ENCODE measurements at places on chromosomes 2 and 18.

- DNase-seq: no peak
Observed at GRCh38 chr18:23541349-23542093, 38.2 kb downstream of the RMC1 start.

- no peak for DNase-seq
Observed at GRCh38 chr2:145379934-145380333, 860.0 kb upstream of the ZEB2 start.

DNA sequence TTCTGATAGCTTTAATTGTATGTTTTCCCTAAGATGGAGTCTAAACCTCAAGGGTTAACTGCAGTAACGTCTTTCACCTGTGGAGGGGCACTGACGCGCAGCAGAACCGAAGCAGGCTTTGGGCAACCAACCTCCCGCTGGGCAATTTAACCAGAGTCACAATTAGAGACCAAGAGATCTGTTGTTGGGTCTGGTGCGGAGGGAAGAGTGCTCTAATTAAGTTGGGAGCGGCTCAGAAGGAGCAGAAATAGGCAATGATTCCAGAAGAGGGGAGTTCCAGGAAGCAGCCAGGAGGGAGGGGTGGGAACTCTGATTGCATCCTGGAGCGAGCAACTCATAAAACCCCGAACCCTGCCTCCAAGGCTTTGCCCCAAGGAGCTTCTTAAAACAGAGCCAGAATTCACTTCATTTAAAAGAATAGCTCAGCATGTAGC, 245.8 kb downstream of the PAX3 start:
- no peak for DNase-seq

DNA sequence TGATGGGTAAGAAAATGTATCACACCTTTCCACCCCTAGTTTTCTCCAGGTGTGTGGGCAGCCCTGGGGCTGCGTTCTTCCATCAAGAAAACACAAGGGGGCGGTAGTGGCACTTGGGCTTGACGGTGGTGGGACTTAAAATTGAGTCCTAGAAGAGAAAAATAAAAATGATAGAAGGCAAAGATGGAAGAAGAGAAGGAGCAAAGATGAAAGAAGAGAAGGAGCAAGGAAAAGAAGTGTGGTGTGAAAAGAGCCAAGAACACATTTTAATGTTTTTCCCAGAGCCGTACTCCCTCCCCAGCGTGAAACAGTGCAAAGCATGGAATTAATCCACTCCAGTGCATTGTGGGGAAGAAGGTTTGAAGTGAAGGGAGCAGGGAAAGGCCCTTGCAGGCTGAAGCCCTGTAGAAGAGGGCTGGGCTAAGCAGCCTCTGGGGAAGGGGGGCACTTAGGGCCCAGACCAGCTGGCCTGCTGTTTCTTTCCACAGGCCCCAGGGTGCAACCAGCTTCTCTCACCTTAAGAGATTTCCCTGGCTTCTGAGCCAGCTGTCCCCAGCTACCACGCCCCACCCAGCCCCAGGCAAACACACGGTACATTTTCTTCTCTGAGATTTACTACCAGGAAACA, 256.8 kb downstream of the RNF152 start:
- DNase-seq: peak; percentile 13

DNA sequence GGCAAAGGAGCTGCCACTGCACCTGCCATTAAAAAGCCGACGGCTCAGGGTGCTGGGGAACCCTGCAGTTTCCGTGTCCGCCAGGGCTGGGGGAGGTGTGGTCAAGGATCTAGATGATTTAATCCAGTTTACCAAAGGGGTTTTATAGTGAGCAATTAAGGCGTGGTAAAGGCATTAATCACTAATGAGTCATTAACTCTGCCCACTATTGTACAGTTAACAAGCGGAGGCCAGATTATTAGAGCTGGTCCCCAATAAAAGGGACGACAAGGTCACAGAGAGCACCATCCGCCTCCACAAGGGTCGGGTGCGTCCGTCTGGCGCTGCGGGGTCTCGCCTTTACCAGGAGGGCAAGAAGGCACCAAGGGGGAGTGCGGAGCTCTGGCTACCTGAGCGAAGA, 9.6 kb downstream of the RAX start:
- no peak for DNase-seq

- no peak for DNase-seq
Observed at GRCh38 chr2:174331595-174332216, 3.0 kb upstream of the SP9 start.

DNA sequence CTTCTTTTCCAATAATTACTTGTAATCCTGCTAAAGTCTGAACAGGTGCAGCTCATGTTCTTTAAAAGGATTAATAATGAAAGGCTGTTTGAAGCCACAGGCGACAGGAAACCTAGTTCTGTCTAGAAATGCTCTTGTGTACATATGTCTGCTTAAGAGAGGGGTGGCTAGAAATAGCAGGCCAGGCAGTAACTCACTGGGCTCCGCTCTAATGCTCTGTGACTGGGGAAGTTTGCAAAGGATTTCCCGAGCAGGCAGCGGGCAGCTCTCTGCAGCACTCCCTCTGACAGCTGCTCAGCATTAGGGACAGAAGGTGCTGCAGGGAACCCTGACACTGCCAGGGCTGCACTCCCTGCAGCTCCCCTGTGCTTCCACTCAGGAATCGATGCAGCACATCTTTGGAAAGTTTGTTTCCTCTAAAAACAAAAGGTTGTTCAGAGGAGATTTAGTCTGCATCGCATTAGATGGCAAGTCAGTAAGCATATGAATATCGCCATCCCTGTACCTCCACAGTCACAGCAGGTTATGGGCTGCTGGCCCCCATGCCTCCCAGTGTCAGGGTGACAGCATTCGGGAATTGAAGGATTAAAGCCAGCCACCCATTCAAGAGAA, 33.1 kb upstream of the TTC39C start:
- no peak for DNase-seq

DNA sequence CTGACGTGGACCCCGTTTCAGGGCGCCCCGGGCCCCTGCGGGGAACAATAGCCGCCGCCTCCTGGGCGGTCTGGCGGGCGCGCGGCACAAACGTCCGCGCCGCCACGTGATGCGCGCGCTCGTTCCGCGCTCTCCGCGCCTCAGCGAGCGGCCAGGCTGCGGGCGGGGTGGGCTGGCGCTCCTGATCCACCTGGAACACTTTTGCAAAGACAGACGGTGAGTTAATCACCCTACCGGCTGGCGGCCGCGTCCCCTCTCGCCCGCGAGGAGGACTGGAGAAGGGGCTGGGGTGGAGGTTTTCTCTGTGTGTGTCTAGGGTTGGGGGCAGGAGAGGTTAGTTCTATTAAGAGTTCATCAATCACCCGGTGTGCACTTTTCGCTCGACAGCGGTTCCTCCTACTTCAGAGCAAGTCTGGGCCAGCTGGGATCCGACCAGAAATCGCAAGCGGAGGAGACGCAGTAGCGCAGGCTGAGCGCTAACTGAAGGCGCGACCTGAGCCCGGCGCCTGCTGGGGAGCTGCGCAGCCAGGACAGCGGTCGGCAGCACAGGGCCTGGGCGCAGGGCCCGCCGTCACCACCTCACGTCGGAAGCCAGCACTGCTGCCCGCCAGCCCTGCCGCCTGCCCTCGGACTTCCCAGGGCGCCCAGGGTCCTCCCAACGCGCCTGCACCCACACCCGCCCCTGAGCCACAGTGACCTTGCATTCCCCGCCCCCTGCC, 10.3 kb upstream of the HOXD1 start:
- DNase-seq: no peak

DNA sequence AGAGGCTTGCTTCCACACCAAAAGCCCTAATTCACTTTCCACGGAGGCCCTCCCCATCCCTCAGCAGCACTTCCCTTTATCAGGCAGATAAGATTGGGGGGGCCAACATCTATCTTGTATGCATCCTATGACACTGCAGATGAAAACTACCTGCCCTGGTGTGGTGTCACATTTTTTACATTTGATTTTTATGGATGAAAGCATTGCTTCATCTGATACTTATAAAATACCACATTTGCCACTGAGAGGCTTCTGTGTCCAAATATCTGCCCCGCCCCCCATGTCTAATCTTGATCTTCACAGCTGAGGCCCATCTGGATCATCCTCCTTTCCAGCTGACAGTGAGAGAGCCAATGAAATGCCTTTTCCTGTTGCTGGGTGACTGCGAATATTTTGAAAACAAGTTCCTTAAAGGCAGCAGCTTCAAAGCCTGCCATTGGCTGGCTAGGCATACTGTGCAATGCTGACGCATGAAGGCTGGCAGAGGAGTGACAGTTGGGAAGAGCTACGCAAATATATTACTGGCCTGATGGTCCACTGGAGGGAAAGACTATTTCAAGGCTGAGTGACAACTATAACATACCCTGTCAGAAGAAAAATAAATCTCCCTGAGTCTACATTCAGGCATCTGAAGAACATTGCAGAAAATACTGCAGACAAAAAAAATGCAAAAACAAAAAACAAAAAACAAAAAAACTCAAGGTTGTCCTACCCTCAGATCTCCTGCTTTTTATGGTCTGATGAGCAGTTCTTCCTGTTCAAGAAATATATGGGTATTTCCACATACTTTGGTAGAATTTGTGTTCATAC, 318.7 kb downstream of the PDE11A start:
- no peak for DNase-seq

DNA sequence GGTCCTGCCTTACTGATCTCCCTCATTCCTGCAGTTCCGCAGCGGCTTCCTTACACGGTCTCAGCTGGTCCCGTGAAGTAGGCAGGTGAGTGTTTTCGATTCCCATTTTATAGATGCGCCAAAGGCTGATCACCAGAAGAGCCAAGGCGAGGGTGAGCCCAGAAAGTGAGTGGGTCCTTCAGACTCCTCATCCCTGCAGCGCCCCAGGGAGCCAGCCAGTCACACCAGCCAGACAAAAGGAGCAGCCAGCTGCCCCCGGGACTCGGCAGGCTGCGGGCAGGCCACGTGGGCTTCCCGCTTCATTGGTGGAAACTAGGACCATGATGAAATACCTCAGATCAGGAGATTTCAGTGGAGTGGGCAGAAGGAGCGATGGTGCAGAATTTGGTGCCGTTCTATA, 85.9 kb downstream of the SMAD7 start:
- no peak for DNase-seq

- no peak for DNase-seq
Observed at GRCh38 chr2:24125956-24126355, 2.7 kb downstream of the FAM228B start.

- DNase-seq: no peak
Observed at GRCh38 chr2:165017966-165018596, 62.8 kb upstream of the SLC38A11 start.

DNA sequence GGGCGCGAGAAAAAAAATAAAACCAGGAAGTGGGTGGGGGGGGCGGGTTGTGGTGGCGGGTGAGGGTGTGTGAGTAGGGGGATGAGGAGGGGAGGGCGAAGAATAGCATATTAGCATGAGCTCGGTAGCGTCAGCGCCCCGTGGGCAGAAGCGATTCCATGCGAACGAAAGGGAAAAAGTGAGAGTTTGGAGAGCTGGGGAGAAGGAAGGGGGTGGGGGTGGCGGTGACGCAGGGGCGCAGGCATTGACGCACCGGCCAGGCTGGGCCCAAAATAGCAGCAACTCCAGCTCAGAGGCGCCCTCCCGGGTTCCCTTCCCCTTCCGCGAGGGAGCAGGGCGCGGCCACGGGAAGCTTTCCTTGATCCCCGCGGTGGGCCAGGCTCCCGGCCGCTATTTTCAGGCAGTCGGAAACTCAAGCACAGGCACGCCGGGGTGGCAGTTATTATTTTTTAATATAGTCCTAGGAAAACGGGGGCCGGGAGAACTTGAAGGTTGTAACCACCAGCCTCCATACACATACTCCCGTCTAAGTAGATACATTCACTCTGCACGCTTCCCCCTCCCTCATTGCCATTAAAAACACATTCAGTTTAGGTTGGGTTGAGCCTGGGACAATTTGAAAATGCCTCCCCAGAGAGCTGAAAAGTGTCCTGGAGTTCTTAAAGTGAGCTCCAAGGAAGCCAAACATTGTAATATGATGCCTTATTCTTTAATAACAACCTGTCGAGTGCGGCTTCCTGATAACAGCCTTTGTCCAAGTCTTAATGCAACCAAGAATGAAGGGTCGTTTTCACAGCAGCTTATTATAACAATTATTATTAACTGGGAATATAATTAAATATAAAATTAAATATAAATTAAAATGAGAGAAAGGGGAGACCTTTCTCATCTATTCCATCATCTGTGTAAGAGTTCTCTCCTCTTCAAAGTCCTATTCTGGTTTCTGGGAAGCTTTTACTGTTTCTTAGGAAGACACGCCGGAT, 2.3 kb upstream of the NR4A2 start:
- peak; percentile 79 for DNase-seq

GRCh38 chr2:1739961-1740715, 4.2 kb downstream of the PXDN start:
- DNase-seq: no peak
